Activated T-cell treated with anti-CD3 and anti-CD28 coated beads, Interleukin-2, amount 50 U/mL, for 48 hours (primary cell): ENCODE measurements at places on chromosomes 1 and 21.

DNA sequence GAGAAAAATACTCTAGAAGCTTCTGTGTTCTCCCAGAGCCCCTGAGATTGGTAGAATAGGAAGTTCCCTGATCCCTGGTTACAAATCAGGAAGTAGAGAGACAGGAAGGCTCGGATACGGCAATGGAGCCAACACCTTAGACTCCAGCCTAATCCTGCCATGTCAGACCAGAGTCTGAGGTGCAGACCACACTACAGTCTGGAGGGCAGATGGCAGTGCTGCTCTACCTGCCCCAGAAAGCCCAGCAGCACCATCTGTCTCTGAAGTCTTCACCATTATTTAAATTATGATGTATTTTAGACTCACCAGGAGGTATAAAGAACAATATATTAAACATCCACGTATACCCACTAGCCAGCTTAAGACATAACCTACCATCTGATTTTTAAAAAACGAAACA lies 93.0 kb downstream of the MTR start:
- DNase-seq: no peak

GRCh38 chr1:190597294-190597693 lies 119.6 kb upstream of the BRINP3 start:
- no peak for DNase-seq

DNA sequence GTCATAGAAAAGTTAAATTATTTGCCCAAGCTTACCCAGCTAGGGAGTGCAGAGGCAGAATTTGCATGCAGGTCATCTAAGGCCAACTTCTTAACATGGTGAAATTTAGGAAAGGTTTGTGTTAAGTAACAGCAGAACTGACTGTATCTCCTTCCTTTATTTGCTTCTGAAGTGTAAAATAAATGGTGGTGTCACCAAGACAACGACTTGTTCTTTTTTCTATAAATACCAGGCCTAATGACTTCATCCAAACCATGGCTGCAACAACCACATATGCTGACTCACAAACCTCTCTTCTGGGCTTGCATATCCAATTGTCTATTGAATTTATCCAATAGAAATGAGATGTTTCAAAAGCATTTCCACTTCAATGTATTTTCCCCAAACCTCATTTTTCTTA lies 19.1 kb downstream of the COL24A1 start:
- DNase-seq: no peak

DNA sequence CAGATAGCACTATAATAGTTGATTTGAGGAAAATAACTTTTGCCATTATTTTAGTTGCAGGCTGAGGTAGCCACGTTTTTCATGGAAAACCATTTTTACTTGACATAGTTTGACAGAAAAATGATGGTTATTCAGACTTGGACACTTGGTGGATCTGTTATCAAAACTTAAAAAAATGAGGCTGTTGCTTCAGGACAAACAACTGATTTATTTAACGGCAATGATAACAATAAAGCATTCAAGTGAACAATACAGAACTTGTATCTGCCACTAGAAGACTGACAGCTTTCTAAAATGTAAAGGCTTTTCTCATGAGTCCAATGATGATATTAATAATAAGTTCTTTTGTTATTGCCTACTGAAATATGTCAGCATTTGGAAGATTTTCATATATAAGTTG lies 322.9 kb downstream of the BRINP3 start:
- DNase-seq: no peak

DNA sequence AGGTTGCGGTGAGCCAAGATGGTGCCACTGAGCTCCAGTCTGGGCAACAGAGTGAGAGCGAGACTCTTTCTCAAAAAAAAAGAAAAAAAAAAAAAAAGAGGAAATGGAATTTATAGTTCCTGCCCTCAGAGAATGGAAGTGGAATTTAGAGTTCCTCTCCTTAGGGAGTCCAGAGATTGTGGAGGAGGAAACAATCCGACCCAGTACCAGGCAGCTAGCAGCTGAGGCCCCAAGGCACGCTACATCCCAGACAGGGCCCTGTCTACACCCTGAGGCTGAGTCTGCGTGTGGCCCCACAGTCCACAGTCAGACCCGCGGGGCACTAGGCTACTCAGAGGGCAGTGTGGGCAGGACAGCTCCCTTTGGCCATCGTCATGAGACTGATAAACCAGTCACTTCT lies 1.9 kb upstream of the MFN2 start:
- DNase-seq: no peak

DNA sequence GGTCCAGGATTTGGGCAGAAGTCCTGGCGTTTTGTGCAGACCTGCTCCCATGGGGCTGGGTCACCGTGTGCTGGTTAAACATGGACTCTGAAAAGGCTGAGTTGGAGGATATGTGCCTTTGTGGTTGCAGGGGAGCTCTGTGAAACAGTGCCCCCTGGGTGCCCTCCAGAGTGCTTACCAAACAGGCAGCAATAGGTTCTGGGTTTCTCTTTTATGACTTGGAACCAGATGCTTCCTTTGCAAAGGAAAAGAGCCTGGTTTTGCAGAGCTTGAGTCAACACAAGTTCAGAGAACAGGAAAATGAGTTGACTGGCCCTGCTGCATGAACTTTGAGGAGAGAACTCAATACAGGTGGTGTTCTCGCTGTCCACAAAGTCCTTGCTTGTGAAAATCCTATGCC lies 288.9 kb downstream of the TM2D1 start:
- DNase-seq: no peak

DNA sequence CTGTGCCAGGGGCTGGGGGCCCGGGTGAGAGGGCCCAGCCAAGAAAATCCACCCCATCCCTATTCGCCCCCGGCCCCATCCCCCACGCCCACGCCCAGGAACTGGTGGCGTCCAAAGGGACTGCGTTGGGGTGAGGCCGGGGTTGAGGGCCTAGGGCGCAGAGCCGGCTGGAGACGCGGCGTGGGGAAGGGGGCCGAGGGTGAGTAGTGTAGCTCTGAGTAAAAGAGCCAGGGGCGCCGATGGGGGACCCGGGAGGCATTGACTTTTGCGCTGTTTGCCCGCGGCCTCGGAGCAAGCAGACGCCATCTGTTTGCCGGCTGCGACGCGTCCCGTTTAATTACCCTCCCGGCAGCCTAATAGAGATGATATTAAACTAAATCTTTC lies 3.5 kb upstream of the DMRTA2 start:
- DNase-seq: peak; percentile 30
